ENCODE measurements at places on chromosomes 7 and 10.

DNA sequence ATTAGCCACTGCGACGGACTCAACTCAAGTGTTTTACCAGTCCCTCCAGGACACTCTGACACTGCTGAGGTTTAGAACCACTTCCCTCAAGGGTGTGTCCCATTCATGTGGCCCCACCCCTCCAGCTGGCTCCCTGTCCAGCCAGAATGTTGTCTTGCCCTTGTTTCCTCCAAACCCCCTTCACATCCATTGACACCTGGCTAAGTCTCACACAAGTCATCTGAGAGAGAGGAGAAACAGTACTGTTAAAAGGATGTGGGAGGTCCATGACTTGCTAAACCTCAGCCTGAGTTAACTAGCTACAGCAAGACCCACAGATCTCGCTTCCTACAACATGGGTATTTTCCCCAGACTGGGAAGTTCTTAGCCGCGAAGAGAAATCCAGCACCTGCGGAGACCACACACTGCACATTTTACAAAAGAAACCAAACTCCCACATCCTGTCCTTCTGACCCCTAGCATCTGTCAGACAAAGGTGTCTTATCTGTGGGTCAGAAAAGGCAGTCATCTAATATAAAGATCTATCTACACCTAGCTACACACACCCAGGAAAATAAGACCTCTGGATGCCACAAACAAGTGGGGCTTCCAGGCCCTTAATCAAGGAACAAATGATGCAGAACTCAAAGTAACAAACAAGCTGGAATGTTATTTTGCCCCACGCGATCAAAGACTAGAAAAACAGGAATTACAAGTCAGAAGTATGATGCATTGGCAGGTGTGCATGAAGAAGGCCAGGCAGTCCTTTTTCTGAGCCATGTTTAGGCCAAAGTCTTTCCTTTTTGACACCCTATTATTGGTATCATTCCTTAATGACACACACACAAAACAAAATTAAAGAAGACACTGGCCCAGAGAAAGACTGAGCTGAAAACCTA, 13.9 kb downstream of the OSBPL3 start:
- DNase-seq: peak; percentile 61

GRCh38 chr7:15829691-15830090, 143.2 kb upstream of the MEOX2 start:
- DNase-seq: no peak

DNA sequence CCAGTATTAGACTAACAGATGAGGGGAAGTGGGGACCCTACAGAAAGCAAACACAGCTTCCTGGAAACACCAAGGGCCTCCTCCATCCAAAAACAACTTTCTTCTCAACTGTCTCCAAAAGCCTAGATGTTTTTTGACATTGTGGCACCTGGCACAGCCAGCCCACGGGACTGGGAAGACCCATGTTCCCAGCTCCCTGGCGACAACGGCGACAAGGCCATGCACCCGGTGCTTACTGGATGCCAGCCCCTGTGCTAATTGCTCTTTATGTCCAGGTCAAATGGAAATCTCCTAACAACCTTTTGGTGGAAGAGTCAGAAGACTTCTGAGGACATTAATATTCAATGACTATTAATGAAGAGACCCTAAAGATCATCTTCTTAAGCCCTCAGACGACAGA, 7.1 kb downstream of the FGFR2 start:
- no peak for DNase-seq

DNA sequence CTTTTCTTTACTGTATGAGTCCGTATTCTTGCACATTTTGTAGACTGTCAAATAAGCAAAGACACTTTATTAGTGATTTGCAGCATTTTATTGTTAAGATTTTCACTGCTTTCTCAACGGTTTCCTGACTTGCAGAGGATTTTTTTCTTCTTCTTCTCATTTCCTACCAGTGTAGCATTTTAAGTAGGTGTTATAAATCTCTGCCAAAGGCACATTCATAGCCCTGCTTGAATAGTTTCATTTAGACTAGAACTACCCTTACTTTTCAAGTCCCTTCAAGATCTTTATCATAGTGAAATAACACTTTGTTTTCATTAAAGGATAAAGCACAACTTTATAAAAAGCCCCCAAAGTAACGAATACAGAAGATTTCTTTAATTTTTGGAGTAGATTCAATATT, 271.4 kb downstream of the TSPAN12 start:
- no peak for DNase-seq

GRCh38 chr7:25842201-25842733, 309.7 kb upstream of the NFE2L3 start:
- DNase-seq: no peak

DNA sequence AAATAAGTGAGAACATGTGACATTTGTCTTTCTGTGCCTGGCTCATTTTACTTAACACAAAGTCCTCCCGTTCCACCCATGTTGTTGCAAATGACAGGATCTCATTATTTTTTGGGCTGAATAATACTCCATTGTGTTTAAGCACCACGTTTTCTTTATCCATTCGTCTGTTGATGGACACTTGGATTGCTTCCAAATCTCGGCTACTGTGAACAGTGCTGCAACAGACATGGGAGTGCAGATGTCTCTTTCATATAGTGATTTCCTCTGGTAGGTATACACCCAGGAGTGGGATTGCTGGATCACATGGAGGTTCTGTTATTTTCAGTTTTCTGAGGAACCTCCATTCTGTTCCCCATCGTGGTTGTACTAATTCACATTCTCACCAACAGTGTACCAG, 264.4 kb upstream of the GALNT17 start:
- DNase-seq: no peak

GRCh38 chr10:13470270-13470669, 58.5 kb downstream of the BEND7 start:
- DNase-seq: no peak

- DNase-seq: no peak
Observed at GRCh38 chr7:4689668-4690067, 7.6 kb downstream of the FOXK1 start.

- no peak for DNase-seq
Observed at GRCh38 chr10:61097026-61097425, 153.0 kb upstream of the RHOBTB1 start.

DNA sequence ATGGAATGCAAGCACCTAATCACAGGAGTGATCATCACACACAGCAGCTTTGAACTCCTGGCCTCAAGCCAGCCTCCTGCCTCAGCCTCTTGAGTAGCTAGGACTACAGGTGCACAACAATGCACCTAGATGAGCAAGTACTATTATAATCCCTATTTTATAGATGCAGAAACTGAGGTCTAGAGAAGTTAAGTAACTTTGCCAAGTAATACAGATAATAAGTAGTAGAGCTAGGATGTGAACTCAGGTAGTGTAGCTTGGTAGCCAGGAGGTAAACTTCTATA, 33.7 kb downstream of the DNAJC12 start:
- no peak for DNase-seq

DNA sequence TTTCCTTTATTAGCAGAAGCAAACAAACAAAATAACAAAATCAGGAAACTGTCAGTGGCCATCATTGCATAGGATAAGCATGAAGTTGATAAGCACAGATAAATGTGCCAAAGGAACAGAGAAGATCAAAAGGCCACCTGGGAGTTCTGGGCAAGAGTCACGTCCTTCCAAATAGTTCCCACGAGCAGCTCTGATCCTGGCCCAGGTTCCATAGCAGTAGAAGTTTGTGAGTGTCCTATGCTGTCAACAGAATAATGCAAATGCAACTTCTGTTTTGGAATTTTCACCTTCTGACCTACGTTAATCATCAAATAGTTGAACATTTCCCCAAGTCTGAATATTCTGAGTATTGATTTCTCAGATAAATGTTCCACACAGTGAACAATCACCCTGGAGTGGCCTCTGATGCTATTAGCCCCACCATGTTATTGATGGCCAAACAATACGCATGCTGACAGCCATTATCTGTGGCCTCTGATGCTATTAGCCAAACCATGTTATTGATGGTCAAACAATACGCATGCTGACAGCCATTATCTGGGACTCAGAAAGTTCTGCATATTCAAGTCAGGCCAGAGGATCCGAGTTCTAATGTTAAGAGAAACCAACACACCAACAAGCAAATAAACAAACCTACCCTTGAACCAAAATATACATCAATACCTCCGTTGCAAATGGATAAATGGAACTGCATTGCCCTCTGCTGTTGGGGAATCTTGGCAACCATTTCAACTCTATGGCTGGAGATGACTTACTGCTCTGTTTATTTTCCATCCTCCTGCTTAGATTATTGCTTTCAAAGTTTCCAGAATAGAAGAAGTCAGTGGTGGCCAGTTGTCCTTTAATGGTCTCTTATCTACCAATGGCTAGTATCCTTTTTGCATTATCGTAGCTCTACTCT, 63.3 kb downstream of the MRC1 start:
- no peak for DNase-seq

GRCh38 chr10:112624546-112625048, 177.6 kb downstream of the VTI1A start:
- no peak for DNase-seq

GRCh38 chr10:100745882-100746783, 751 bp downstream of the PAX2 start:
- no peak for DNase-seq

DNA sequence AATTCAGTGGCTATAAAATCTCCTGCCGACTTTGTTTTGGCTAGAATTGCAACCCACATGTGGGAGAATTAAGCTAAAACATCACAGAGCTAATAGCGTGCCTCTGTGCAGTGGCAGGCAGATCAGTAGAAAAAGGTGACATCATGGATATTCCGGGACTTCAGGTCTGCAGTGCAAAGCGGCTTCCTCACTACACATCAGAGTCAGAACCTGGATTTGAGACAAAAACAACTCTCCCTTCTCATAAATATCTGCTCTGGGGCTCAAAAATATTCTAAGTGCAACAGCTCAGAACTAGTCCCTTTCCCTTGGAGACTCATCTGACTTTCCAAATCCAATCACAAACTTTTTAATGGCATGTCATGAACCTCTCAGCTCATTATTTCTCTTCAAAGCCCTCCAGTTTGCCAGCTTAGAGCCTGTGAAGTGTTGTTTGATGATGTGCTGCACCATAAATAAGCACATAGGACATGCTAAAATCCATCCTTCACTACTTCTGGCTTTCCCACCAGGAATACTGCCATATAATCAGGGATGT, 337.1 kb downstream of the RNLS start:
- no peak for DNase-seq

DNA sequence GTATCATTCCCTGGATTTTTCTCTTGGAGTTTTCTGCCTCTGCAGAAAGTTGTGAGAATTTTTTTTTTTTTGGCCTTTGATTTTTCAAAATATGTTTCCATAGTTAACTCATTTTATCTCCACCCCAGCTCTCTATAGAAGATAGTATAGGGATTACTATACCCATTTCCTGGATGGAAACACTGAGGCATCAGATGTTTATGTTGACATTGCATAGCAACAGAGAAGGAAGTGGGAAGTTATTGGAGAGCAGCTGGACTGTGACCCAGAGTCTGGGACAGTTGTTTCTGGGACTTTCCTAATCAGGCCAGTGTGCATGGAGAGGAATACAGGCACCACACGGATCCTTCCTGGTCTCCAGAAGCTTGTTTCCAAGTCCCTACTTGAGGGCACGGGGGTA, 158.0 kb downstream of the CDH23 start:
- no peak for DNase-seq

- no peak for DNase-seq
Observed at GRCh38 chr10:5447056-5447455, 34.7 kb downstream of the NET1 start.

DNA sequence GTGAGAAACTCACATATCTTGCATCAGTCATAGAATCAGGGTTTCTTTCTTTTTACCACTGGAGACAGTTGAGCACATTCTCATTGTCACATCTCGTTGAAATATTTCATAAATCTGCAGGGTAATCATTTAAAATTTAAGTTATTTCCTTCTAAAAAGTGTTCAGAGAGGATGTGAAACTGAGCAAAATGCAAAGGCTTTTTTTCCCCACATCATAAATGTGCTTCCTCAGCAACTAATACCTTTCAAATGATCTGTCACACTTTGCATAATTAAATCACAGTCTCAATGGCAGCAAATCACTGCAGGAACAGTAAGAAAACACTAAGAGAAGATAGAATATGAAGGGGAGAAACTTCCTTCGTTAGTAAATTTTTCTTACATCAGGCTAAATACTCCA, 187.5 kb downstream of the EVX1 start:
- DNase-seq: no peak

- DNase-seq: no peak
Observed at GRCh38 chr10:86343761-86344160, 22.8 kb downstream of the GRID1 start.

GRCh38 chr10:5442990-5443370, 30.6 kb downstream of the NET1 start:
- no peak for DNase-seq

- no peak for DNase-seq
Observed at GRCh38 chr7:140972876-140973829, 41.6 kb downstream of the MRPS33 start.

- DNase-seq: no peak
Observed at GRCh38 chr7:110647266-110647665, 443.7 kb upstream of the LRRN3 start.

GRCh38 chr7:130896898-130897514, 163.0 kb upstream of the KLF14 start:
- no peak for DNase-seq

DNA sequence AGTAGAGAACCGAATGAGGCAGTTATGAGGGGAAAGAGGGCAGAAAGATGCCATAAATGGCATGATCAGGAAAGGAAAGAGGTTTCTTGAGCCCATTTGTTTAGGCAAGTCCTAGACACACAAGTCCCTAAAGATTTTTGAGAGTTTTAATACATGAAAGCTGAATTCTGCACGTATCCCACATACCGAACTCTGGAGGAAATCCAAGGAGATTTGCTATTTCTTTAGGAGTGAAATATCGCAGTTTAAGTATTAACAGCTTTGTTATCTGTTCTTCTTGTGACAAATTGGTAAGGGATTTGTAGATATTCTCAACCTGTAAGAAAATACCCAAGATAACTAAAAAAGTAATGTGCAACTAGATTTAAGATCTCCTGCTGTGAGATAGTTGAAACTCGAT, 23.7 kb upstream of the CUBN start:
- DNase-seq: no peak

DNA sequence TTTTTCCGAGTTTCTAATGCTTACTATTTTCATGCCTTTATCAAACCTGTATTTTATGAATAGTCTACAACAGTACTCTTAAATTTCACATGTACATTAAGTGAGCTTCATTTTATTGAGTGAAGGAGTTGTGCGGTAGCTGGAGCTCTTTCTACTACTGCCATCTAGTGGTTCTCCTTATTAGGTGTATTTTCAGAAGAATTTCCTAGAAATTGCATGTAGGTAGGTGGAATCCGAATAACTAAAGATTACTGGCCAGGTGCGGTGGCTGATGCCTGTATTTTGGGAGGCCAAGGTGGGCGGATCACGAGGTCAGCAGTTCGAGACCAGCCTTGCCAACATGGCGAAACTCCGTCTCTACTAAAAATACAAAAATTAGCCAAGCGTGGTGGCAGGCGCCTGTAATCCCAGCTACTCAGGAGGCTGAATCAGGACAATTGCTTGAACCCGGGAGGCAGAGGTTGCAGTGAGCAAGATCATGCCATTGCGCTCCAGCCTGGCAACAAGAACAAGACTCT, 38.3 kb downstream of the LRRC72 start:
- DNase-seq: peak; percentile 53

GRCh38 chr7:151840088-151840910, 36.6 kb downstream of the PRKAG2 start:
- no peak for DNase-seq

- no peak for DNase-seq
Observed at GRCh38 chr10:131938681-131939080, 37.9 kb downstream of the PPP2R2D start.

Data from NCI-H226 (cell line).